ENCODE measurements at places on chromosomes 2 and 18. TPM values are rescaled to one million over a fixed set of nuclear protein-coding genes. Genes with fewer than 3 reads are reported as not detected.

DNA sequence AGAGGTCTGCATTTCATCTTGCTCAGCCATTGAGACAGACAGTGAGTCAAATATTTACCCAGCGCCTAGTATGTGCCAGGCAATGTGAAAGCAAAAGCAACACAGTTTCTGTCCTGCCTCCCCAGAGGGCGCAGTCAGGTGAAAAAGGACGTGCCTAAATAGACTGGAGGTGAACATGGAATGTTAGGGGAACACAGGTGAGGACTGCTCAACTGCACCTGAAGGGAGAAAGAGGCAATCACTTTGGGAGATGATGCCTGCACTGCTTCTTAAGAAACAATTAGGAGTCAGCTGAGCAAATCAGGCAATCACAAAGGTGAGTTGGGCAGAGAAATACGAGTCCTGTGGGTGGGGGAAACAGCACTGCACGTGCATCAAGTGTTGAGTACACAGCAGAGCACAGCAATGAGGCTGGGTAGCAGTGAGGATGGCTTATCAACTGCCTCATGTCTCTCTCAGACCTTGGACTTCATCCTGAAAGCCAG, 218.3 kb upstream of the SMAD7 start:
- no peaks in the 10 kb centered on the region for H3K27me3 ChIP-seq
- H3K27ac ChIP-seq = no peak overlapping the region
- no peaks in the 10 kb centered on the region for H3K36me3 ChIP-seq
- H3K4me3 ChIP-seq = no peak overlapping the region

- no peaks in the 10 kb centered on the region for H3K36me3 ChIP-seq
- no peaks in the 10 kb centered on the region for H3K4me1 ChIP-seq
- DNase-seq = no peak
- H3K27me3 ChIP-seq = peaks cover 11% of the 10 kb centered on the region
- H3K27ac ChIP-seq = no peak overlapping the region
These were observed 95.1 kb downstream of the AFF3 start for GRCh38 chr2:100046961-100047947.

- no peak overlapping the region for H3K4me3 ChIP-seq
- no peaks in the 10 kb centered on the region for H3K27me3 ChIP-seq
- no peaks in the 10 kb centered on the region for H3K36me3 ChIP-seq
- H3K4me1 ChIP-seq = no peaks in the 10 kb centered on the region
- H3K27ac ChIP-seq = no peak overlapping the region
- no peak for DNase-seq
These were observed 90.0 kb upstream of the ATL2 start for GRCh38 chr2:38466876-38467767.

GRCh38 chr2:181312515-181312927, 144.7 kb upstream of the ITGA4 start:
- H3K27me3 ChIP-seq = no peaks in the 10 kb centered on the region
- DNase-seq = no peak
- H3K27ac ChIP-seq = no peak overlapping the region
- H3K4me1 ChIP-seq = no peaks in the 10 kb centered on the region
- H3K36me3 ChIP-seq = no peaks in the 10 kb centered on the region

- no peaks in the 10 kb centered on the region for H3K4me1 ChIP-seq
- no peak overlapping the region for H3K4me3 ChIP-seq
- H3K27ac ChIP-seq = no peak overlapping the region
- no peaks in the 10 kb centered on the region for H3K27me3 ChIP-seq
These were observed 225.0 kb downstream of the CYP26B1 start for GRCh38 chr2:71922499-71923142.

- H3K27ac ChIP-seq = no peak overlapping the region
- H3K36me3 ChIP-seq = no peaks in the 10 kb centered on the region
- no peak overlapping the region for H3K4me3 ChIP-seq
- no peaks in the 10 kb centered on the region for H3K27me3 ChIP-seq
- no peaks in the 10 kb centered on the region for H3K4me1 ChIP-seq
These were observed 22.0 kb downstream of the HNMT start for GRCh38 chr2:137986268-137986667.

DNA sequence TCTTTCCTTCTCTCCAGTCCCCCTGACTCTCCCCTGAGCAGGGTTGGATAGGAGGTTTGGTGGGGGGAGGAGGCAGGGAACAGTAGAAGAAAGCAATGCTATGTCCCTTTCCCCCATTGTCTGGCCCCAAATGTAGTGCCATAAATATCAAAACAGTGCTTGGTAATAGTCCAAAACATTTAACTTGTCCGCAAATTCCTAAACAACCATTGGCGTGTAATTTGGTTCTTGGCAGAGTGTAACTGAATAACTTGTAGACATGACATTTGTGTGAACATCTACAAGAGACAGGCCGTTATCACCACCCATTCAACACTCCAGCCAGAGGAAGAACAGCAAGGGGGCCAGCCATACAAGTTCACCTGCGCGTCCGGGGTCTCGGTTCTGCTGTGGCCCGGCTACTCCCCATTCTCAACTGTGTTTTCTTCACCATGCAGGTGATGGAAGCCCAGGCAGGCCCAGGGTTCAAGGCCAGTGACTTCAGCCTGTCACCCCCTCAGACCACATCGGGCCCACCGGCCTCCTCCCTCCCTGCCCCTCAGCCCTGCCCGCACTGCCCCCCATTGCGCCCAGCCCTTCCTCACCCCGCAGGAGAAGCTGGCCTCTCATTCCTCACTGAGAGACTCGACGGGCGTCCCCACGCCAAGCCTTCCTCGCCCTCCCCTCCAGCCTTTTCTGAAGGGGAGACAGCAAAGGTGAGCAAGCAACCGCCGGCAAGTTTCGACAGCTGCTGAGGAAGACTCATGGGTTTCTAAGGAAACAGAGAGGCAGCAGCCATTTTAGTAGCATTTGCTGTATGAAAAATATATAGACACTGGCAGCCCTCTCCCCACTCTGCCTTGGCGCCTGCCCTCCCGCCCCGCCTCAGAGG, 699 bp upstream of the RAPGEF4 start:
- H3K4me3 ChIP-seq = peak overlapping the region; percentile 37
- H3K36me3 ChIP-seq = no peaks in the 10 kb centered on the region
- no peak for DNase-seq
- peaks cover 4% of the 10 kb centered on the region for H3K4me1 ChIP-seq

- no peaks in the 10 kb centered on the region for H3K4me1 ChIP-seq
- H3K27me3 ChIP-seq = no peaks in the 10 kb centered on the region
- no peak overlapping the region for H3K4me3 ChIP-seq
- no peak for DNase-seq
- H3K27ac ChIP-seq = no peak overlapping the region
- no peaks in the 10 kb centered on the region for H3K36me3 ChIP-seq
These were observed 61.2 kb downstream of the FAM171B start for GRCh38 chr2:186755066-186755465.

DNA sequence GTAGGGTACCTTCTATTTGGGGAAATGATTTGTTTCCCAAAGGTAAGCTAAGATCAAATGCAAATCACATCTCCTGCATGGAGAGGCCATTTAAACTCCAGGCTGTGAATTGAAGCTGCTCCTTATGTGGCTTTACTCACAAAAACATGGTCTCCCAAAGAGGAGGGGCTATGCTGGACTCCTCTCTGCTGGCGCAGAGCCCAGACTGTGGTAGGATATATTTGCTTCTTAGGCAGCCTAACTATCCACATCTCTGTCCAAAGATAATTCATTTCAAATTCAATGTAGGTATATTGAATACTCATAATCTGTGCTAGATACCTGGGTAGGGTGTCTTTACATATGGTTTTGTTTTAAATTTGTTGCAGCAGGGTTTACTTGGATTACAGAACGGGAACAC, 358.5 kb downstream of the ALK start:
- no peak for DNase-seq
- no peak overlapping the region for H3K4me3 ChIP-seq
- peaks cover 9% of the 10 kb centered on the region for H3K27me3 ChIP-seq
- no peaks in the 10 kb centered on the region for H3K4me1 ChIP-seq
- no peaks in the 10 kb centered on the region for H3K36me3 ChIP-seq

DNA sequence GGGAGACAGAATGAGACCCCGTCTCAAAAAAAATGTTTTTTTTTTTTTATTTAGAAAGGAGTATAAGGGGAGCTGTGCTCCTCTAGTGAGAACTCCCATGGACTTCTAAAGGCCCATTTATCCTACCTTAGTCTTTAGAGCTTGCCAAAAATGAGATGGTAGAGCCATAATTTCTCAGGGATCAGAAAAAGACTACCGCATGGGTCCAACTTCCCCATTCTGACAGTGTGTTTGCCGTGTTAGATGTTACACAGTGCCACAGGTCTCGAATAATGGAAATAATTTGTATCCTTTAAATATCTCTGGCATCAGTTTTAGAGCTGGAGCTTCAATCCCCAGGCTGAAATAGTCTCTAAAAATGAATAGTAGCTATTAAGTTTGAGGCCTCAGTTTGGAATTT, 6.0 kb upstream of the SLC39A10 start:
- no peak overlapping the region for H3K4me3 ChIP-seq
- no peaks in the 10 kb centered on the region for H3K27me3 ChIP-seq
- H3K4me1 ChIP-seq = no peaks in the 10 kb centered on the region
- DNase-seq = no peak

DNA sequence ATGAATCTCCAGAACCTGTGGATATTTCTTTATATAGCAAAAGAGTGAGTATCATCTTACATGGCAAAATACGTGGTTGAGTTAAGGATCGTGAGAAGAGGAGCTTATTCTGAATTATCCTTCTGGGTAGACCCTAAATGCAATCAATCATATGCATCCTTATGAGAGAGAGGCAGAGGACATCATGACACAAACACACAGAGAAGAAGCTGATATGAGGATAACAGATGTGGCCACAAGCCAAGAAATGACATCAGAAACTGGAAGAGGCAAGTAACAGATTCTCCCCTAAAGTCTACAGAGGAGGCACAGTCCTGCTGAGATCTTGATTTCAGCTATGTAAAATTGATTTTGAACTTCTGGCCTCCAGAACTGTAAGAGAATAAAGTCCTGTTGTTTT, 730.2 kb upstream of the ZNF804A start:
- no peaks in the 10 kb centered on the region for H3K4me1 ChIP-seq
- H3K27me3 ChIP-seq = no peaks in the 10 kb centered on the region
- H3K4me3 ChIP-seq = no peak overlapping the region
- H3K27ac ChIP-seq = no peak overlapping the region
- no peaks in the 10 kb centered on the region for H3K36me3 ChIP-seq
- no peak for DNase-seq

- no peak overlapping the region for H3K27ac ChIP-seq
- no peaks in the 10 kb centered on the region for H3K4me1 ChIP-seq
- DNase-seq = no peak
- peaks cover 2% of the 10 kb centered on the region for H3K27me3 ChIP-seq
- no peaks in the 10 kb centered on the region for H3K36me3 ChIP-seq
These were observed 25.5 kb upstream of the ALPP start for GRCh38 chr2:232353096-232353495.

- DNase-seq = no peak
- H3K4me1 ChIP-seq = no peaks in the 10 kb centered on the region
- no peak overlapping the region for H3K4me3 ChIP-seq
- H3K27me3 ChIP-seq = peaks cover 8% of the 10 kb centered on the region
- no peak overlapping the region for H3K27ac ChIP-seq
These were observed 14.7 kb upstream of the OTOS start for GRCh38 chr2:240155048-240155744.

- DNase-seq = no peak
- no peak overlapping the region for H3K27ac ChIP-seq
- H3K36me3 ChIP-seq = no peaks in the 10 kb centered on the region
- no peaks in the 10 kb centered on the region for H3K4me1 ChIP-seq
- no peak overlapping the region for H3K4me3 ChIP-seq
These were observed 40.5 kb downstream of the SPHKAP start for GRCh38 chr2:228140934-228141528.

- H3K4me1 ChIP-seq = no peaks in the 10 kb centered on the region
- H3K36me3 ChIP-seq = no peaks in the 10 kb centered on the region
- no peak overlapping the region for H3K4me3 ChIP-seq
These were observed 100.2 kb downstream of the ZBTB7C start for GRCh38 chr18:48308755-48309575.

DNA sequence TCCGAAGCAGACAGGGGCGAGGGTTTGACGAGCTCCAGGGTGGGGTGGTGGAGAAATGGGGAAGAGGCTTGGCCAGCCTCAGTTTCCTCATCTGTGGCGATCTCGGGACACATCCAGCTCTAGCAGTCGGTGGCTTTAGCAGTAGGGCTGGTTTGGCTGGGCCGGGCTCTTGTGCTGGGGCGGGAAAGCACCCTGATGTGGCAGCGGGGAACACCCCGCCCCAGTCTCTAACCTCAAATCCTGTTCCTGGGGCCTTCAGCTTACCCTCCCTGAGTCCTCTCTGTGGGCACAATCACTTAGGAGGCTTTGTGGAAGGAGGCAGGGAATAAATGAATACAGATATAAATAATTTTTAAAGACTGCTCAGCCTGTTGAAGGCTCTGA, 26.5 kb upstream of the MCFD2 start:
- no peaks in the 10 kb centered on the region for H3K36me3 ChIP-seq
- H3K27me3 ChIP-seq = no peaks in the 10 kb centered on the region
- no peak for DNase-seq

HDHD2 gene
- total RNA-seq = 24.6 TPM

CGREF1 gene
- total RNA-seq = 10.1 TPM

SEMA4C gene
- total RNA-seq = 40.2 TPM

RUFY4 gene
- not detected for total RNA-seq

APLF gene
- total RNA-seq = 2.6 TPM

CIB4 gene
- total RNA-seq = 0.33 TPM

CCDC141 gene
- total RNA-seq = 0.10 TPM

SERPINB2 gene
- not detected for total RNA-seq

KCNF1 gene
- 0.39 TPM for total RNA-seq

MFSD2B gene
- total RNA-seq = 0.23 TPM

FAM110C gene
- 0.13 TPM for total RNA-seq

ATF2 gene
- total RNA-seq = 61.8 TPM

Data from Panc1 (cell line).